ENCODE measurements at places on chromosomes 7 and 10. TPM values are rescaled to one million over a fixed set of nuclear protein-coding genes. Genes with fewer than 3 reads are reported as not detected.
A peak's percentile ranks its signal among the peaks of the same experiment; 100 is the strongest.

PAX4 gene
- 3.4 TPM for total RNA-seq

ENKUR gene
- total RNA-seq: 1.6 TPM

GRCh38 chr7:90595801-90596670 lies at the start of gene CDK14:
Gene CDK14, plus strand, starts transcription at chr7:90596321. Its CDS starts 307 bp downstream, at chr7:90596628.
- DNase-seq: peak; percentile 90
- peaks cover 30% of the 10 kb centered on the region for H3K4me1 ChIP-seq
- peak within 1 kb of the TSS; percentile 97 for H3K4me3 ChIP-seq
- H3K27me3 ChIP-seq: peaks cover 7% of the 10 kb centered on the region
- peak within 1 kb of the TSS; percentile 91 for H3K27ac ChIP-seq

DNA sequence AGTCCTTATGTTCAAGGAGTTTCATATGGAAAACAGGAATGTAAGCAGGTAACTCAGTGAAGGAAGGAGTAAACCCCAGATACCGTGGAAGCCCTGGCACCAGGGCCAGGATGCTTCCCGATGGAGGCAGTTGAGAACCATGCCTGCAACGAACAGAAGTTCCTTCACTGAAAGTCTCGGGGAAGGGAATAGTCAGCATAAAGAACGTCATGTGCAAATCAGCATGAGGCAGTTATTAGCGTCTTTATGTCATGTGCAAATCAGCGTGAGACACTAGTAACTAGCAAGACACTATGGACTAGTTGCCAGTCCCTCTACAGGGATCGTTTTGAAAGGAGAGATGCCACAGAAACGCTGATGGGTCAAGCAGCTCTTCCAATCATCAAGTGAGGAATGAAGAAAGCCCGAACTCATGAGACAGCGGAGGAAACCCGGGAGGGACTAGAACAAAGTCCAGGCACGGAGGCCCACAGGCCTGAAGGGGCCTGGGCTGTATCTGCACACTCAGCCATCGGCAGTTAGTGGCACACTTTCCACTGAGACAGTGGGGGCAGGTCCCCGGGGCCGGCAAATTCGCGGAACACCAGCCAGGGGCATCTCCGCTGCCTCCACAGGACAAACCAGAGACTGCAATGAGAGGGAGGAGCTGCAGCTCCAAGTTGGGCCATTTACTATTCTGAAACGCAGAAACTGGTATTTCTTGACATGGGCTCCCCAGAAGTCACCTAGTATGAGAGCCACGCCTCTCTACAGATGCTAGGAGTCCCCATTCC lies 109.6 kb downstream of the SFMBT2 start:
- H3K4me3 ChIP-seq: no peak overlapping the region
- peaks cover 33% of the 10 kb centered on the region for H3K4me1 ChIP-seq
- DNase-seq: no peak
- H3K27ac ChIP-seq: no peak overlapping the region

GRCh38 chr10:20956843-20957242 lies 59.7 kb upstream of the NEBL start:
- H3K27me3 ChIP-seq: peaks cover 2% of the 10 kb centered on the region
- no peaks in the 10 kb centered on the region for H3K36me3 ChIP-seq
- no peak overlapping the region for H3K4me3 ChIP-seq
- no peak overlapping the region for H3K27ac ChIP-seq
- H3K4me1 ChIP-seq: peaks cover 38% of the 10 kb centered on the region

GRCh38 chr7:47529826-47530555 lies 51.9 kb downstream of the TNS3 start:
- peaks cover 32% of the 10 kb centered on the region for H3K36me3 ChIP-seq
- H3K4me3 ChIP-seq: no peak overlapping the region

- peak overlapping the region; percentile 85 for H3K27ac ChIP-seq
- H3K4me3 ChIP-seq: no peak overlapping the region
- DNase-seq: no peak
- peaks cover 6% of the 10 kb centered on the region for H3K4me1 ChIP-seq
- peaks cover 22% of the 10 kb centered on the region for H3K36me3 ChIP-seq
- H3K27me3 ChIP-seq: peaks cover 32% of the 10 kb centered on the region
Observed at GRCh38 chr7:45914911-45915310, 6.2 kb downstream of the IGFBP3 start.

DNA sequence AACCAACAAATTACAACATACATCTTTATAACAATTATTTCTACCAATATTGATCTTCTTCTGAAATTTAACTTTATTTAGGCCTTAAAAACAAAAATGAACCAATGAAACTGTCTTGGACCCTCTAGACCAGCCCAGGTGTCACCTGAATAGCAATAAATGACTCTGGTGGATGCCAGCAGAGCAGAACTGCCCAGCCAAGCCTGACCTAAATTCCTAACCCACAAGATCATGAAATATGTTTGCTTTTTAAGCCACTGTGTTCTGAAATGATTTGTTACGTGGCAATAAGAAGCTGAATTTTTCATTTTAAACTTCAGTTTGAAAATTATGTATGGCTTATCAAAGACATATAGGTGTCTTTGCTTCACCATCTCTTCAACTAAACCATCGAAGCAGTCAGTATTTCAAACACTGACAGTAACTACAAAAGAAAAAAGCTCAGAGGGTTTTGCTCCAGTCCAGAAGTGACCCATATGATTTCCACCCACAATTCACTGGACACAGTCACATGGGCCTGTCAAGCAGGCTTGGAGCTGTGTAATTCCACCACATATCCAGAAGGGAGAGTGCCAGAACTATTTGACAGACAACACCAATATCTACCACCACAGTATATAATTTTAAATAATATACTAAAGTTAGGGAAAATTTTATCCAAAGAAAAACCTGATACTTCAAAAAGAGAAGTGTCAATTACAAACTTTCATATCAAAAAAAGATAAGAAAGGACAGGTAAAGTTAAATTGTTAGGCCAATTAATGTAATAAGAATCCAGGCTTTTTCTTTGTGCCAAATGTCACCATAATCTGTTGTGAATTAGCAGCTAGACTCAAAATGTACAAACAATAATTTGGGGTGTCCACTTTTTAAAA lies 94.5 kb downstream of the KMT2C start:
- DNase-seq: no peak
- H3K36me3 ChIP-seq: peaks cover 7% of the 10 kb centered on the region
- no peak overlapping the region for H3K4me3 ChIP-seq
- peak overlapping the region; percentile 40 for H3K27ac ChIP-seq
- peaks cover 37% of the 10 kb centered on the region for H3K4me1 ChIP-seq
